ENCODE measurements at places on chromosomes 6 and 20.

DNA sequence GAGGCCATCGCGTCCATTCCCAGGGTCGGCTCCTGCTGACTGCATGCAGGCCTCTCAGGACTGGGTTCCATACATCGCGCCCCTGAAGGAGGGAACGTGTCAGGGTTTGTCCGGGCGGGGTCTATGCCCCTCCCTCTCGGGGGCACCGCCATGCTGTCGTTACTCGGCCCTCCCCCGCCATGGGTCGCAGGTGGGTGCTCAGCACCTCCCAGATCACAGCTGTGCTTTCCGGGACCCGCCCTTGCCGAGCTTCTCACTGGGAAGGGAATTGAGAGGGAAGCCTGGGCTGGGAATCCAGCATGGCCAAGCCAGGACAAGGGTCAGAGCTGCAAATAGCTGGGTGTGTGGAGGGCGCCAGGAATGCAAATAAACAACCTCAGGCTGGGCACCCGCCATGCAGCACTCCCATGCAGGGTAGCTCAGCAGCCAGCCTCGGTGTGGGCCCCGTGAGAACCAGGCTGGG is at the start of gene FRMD1:
Gene FRMD1 (minus strand): TSS at position 270 of the 463 bp plus-strand sequence. CDS start 118 bp downstream, at position 152.
- DNase-seq, result no peak

GRCh38 chr6:117469356-117469755 is 13.1 kb upstream of the DCBLD1 start:
- no peak for DNase-seq

GRCh38 chr20:50286609-50287008 is 96.0 kb downstream of the CEBPB start:
- DNase-seq, result no peak

DNA sequence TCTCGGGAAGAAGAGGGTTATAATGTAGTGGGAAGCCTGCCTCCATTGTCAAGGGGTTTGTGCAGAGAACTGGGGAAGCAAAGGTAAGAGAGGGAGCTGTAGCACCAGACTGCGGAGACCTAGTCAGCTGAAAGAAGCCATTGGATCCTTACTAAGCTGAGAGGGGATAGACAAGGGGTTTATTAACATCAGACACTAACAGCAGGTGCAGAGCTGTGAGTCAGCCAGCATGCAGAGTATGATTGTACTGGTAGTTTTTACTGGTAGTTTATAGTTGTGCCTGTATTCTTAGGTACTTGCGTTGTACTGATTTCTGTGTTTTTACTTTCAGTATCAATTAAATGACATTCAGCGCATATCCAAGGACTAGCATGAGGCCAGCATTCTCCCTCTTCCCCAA is 17.8 kb upstream of the COL19A1 start:
- no peak for DNase-seq

- DNase-seq, result no peak
Measured at GRCh38 chr20:54429364-54429763, 46.0 kb upstream of the DOK5 start.

DNA sequence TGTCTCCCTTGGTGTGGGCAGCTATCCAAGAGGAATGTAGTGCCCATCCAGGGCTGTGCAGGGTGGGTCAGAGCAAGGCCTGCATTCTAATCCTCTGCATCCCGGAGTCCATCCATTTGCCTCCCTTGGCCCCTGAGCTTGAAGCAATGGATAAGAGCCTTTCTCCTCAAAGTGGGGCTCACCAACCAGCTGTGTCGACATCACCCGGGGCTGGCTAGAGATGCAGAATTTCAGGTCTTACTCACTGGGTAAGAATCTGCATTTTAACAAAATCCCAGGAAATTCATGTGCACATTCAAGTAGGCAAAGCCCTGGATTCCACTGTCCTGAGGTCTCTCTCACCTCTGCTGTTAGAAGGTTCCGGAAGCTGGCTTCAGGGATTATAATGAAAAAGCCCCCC is 95.3 kb downstream of the MDGA1 start:
- DNase-seq, result no peak

- DNase-seq, result no peak
Measured at GRCh38 chr6:11878735-11879134, 100.1 kb upstream of the ADTRP start.

GRCh38 chr20:10415013-10415650 is 18.9 kb downstream of the MKKS start:
- DNase-seq, result no peak

DNA sequence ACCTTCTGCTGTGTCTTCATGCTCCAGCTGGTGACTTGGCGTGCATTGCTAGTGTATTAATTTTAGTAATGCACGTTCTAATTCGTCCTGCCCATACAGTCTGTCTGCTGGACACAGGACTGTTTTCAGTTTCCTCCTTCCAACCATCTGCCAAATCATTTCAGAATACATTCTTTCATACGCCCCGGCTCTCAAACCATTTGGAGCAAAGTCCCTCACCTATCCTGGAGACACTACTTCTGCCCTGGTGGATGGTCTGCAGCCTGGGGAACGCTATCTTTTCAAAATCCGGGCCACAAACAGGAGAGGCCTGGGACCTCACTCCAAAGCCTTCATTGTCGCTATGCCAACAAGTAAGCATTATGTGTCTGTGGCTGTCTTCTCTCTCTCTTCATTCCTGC is 60.5 kb downstream of the FNDC1 start:
- no peak for DNase-seq

DNA sequence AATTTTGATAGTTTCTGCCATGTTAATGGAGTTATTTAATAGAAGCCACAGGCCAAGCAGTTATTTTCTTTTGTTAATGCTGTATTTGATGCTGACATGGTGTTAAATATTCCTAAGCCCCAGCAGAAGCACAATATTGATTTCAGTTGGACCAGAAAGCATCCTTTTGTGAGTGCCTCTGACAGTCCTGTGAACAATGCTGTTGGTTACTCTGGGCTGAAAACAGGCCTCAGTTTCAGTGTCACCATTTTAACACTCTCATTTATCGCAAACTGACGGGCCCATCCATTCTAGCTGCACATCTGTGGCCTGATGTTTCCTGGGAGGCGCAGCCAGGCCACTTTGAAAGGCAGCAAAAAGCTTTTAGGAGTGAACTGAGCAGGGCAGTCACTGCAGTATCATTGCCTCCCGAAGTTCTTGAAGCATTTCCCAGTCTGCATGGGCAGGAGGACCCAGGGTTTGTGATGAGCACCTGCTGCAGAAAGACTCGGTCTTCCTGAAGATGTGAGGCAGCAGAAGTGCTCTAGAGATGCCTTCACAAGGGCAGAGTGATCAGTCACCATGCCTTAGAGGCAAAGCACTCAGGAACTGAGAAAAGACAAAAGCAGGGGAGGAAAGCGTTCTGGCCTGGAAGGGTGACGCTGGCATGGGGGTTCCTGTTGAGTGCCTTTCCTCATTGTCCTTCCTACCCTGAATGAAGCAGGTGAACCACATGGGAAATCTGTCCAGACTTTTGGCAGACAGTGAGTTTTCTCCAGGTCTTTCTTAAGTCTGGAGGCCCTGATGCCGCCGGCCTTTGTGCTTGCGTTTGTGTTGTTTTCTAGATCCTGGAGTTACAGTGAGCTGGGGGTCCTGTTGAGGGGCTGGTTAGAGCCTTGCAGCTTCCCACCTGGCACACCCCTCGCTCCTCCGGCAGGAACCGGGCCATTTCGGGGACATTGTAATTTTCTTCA is 74.0 kb downstream of the ZDHHC14 start:
- DNase-seq, result no peak

GRCh38 chr6:161100072-161100471 is 108.5 kb downstream of the MAP3K4 start:
- no peak for DNase-seq

DNA sequence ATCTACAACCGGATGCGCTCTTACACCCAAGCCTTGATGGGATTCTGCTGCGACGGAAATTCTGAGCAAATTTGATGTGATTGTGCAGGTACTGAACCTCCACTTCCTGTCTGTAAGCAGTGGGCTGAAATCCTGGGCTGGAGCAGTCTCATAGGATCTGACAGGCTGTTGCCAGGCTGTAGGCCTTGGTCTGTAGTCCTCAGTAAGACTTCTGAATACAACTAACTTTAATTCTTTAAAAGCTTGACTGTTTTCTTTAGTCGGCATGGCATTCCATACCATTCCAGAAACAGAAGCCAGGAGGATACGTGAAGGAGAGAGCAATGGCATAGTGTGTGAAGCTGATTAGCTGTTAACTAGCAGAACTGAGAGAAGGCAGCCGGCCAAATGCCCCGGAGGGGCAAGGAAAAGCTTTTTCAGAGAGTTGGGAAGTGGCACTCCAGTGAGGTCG is 68.3 kb downstream of the ADTRP start:
- DNase-seq, result no peak

- no peak for DNase-seq
Measured at GRCh38 chr6:49790341-49790740, 3.3 kb upstream of the PGK2 start.

- no peak for DNase-seq
Measured at GRCh38 chr20:37764333-37764935, 70.6 kb downstream of the CTNNBL1 start.

GRCh38 chr6:3019065-3019464 is 19.4 kb downstream of the NQO2 start:
- DNase-seq, result no peak

- DNase-seq, result no peak
Measured at GRCh38 chr6:33737267-33738026, 9.3 kb downstream of the IP6K3 start.

GRCh38 chr6:3523966-3524365 is 67.1 kb upstream of the SLC22A23 start:
- DNase-seq, result no peak

DNA sequence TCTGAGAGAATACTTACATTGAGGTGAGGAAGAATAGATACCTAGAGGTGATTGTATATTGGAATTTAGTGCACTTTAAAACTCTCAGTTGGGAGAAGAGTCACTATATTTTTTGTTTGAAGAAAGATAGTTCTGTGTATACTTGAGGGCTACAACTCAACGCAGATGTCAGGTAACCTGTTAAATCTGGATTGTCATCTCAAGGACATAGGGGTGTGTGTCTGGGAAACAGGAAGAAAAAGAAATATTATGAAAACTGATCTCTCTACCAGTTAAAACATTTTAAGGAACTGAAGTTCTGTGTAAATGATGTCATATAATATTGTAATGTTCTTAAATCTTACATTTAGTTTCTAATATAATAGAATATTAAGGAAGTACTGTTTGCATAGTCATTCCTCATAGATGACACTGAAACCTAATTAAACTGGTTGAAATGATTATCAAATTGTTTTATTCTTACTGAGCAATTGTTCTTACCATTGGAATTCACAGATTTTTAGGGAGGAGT is 86.2 kb downstream of the SMAP1 start:
- no peak for DNase-seq

DNA sequence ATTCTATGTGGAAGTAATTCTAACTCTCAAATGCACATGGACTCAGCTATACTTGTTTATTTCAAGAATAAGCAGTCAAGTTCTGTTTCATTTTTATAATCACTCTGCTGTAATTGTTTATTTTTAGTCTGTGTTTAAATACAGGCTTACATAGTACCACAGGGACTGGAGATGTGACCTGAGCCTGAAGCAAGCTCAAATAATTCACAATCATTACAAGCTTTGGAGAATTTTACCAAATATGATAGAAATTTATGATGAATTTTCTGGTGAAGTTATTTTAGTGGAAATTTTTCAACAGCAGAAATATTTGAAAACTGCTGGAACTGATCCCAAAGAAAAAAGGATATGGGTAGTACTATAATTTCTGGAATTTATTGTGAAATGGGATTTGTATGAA is 41.6 kb upstream of the DSE start:
- DNase-seq, result no peak

Measured in activated CD4-positive, CD25-positive, alpha-beta regulatory T cell (primary cell).